Activated CD4-positive, alpha-beta T cell treated with anti-CD3 and anti-CD28 coated beads, Interleukin-2, amount 50 U/mL, for 4 hours (primary cell): ENCODE measurements at places on chromosomes 12 and 14.

DNA sequence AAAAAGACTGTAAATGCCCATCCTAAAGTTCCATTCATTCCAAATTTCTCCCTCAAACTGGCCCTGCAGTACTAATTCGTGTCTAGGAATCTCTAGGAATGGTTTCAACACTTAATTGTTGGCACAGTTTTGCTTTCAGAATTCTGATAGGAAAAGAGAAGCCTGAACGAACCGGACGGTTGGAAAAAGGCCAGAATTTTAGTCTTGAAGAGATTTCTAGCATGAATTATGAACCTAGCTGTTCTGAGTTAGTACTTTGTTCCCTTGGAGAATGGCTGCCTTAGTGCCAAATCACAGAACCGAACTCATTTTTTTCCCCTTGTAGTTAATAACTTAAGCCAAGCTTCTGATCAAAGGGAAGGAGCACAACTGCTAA is 262.6 kb downstream of the ADAMTS20 start:
- no peak for DNase-seq

- DNase-seq: no peak
Measured at GRCh38 chr12:105218434-105218833, 17.5 kb downstream of the APPL2 start.

- DNase-seq: no peak
Measured at GRCh38 chr12:109641422-109641821, 67.8 kb downstream of the MVK start.

DNA sequence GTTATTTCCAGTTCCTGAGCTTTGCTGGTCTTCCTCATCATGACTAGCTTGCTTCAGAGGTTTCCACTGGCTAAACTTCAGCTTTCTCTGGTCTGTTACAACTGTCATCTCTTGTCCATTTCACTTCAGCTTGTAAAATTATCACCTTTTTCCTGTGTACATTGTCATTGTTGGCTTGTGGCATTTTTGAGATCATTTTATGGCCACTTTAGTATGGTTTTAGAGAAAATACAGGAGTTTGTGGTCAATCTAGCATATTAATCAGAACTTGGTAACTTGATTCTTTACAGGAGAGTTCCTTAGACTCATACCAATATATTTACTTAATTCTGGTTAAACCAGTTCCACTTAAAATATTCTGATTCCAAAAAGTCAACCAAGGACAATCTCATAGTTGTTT is 235.9 kb upstream of the KITLG start:
- DNase-seq: no peak

- no peak for DNase-seq
Measured at GRCh38 chr12:43812926-43813325, 6.8 kb upstream of the TWF1 start.

GRCh38 chr14:76086636-76087035 is 65.1 kb upstream of the GPATCH2L start:
- no peak for DNase-seq

- no peak for DNase-seq
Measured at GRCh38 chr12:15534322-15534721, 212.0 kb downstream of the PTPRO start.

DNA sequence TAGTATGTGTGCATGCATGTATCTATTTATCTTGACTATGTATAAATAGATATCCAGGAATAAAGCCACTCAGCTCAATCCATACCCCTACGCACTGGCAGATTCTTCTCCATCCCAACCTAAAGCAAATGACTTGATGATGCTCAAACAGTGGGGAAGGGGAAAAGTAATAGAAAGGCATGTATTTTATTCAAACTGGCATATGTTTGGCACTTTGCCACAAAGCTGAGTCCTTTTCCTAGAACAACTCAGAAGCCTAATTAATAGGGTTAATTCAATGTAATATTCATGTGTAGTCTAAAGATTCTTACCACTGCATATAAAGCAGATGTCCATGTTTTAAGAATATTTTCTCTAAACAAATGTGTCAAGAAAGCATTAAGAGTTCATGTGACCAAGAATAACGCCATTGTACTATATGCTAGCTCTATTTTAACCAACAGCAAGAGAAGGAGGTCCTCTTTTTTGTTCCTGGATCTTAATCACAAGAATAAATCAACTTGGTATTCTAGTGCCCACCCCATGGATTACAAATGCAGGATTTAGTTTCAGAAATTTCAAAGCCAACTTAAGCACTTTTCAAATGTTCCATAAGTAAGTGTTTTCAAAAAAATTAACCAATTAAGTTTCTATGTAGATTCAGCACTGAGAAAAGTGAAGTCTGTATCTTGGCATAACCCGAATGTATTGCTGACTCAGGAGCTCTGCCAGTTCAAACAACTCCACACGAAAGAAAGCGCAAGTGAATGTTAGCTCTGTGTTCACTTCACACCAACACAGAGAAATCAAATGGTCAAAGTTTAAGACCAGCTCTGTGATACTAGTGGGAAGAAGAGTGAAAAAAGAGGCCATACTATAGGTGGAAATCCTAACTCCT is 233.6 kb downstream of the MED13L start:
- no peak for DNase-seq

- DNase-seq: no peak
Measured at GRCh38 chr12:112933129-112933505, 5.2 kb upstream of the OAS3 start.

GRCh38 chr12:80681786-80682185 is 25.6 kb upstream of the MYF6 start:
- DNase-seq: no peak

DNA sequence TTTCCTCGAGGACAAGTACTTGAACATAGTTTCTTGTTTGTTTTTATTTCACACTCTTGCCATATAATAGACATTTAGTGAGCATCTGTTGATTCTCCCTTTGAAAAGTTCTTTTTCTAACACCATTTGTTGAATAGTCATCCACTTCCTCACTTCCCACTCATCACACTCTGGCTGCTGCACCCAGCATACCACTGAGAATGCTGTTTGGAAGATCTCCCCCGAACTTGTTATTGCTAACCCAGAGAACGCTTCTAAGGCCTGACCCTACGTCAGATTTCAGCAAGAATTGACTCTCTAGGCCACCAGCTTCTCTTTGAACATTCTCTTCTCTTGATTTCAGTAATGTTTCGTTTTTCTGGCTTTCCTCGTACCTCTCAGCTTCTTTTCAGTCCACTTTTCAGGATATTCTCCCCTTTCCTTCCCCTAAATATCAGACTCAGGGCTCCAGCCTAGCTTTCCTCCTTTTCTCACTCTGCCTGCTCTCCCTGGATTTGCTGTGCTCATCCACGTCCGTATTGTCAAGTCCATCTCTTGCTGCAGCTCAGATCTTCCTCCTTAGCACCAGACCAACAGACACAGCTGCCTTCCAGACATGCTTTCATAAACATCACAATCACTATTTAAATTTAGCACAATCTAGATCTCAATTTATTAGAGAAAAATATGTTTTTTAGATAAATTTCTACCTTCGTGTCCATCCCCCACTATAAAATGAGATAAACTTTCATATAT is 94.0 kb upstream of the SLC38A4 start:
- DNase-seq: no peak

DNA sequence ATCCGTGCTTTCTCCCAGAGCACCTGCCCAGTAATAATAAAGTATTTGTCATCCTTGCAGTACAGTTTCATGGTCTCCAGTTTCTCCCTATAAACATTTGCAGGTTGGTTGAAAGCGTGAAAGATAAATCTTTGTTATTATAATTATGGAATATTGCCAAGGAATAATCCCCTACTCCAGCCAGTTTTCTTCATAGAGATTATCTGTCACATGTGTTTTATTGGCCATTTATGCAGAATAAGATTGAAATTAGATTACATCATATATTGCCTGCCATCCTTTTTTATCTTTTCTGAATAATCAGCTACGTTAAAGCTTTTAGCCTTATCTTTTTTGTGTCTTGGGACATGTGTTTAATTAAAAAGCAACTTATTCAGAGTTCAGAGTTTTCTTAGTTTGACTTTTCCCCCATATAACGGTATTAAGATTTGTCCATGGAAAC is 168.0 kb downstream of the KICS2 start:
- DNase-seq: no peak

GRCh38 chr12:62632411-62632918 is 165.8 kb downstream of the MON2 start:
- DNase-seq: no peak

DNA sequence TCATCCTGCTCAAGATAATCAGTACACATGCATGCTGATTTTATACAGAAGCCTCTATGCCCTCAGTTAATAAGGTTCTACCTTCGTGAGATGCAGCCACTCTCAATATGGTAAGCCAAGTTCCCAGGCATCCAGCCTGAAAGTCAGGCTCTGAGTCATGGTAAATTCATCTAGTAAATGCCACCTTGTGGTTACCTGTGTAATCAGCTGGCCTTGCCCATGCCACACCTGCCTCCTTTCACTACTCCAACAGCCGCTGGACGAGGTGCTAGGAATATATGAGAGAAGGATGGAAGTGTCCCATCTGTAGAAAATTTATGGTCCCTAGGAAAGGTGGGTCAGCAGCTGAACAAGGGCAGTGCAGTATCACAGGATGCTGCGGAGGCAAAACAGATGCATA is 207.3 kb downstream of the SSPN start:
- DNase-seq: no peak

GRCh38 chr12:112032292-112032691 is 19.1 kb downstream of the ERP29 start:
- DNase-seq: no peak

GRCh38 chr14:90569606-90570387 is 173.0 kb downstream of the CALM1 start:
- no peak for DNase-seq

DNA sequence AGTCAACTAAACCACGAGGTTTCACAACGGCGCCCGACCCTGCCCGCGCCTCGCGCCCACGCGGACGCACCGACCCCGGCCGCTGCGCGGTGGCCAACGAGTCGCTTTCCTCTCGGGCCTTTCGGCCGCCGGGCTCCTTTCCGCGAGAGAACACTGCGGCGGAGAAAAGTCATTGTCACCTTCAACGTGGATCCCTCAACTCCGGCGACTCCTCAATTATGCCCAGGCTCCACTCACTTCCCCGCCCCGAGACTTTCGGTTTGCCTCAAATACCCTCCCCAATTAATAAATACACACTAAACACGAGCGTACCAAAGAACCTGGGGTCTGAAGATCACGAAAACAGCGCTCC is 450 bp downstream of the SINHCAF start:
- DNase-seq: peak; percentile 26

GRCh38 chr12:90808568-90808967 is 146.4 kb downstream of the CCER1 start:
- no peak for DNase-seq

- no peak for DNase-seq
Measured at GRCh38 chr12:24659016-24659415, 289.9 kb downstream of the BCAT1 start.
